ENCODE measurements at places on chromosomes 7 and 10.

DNA sequence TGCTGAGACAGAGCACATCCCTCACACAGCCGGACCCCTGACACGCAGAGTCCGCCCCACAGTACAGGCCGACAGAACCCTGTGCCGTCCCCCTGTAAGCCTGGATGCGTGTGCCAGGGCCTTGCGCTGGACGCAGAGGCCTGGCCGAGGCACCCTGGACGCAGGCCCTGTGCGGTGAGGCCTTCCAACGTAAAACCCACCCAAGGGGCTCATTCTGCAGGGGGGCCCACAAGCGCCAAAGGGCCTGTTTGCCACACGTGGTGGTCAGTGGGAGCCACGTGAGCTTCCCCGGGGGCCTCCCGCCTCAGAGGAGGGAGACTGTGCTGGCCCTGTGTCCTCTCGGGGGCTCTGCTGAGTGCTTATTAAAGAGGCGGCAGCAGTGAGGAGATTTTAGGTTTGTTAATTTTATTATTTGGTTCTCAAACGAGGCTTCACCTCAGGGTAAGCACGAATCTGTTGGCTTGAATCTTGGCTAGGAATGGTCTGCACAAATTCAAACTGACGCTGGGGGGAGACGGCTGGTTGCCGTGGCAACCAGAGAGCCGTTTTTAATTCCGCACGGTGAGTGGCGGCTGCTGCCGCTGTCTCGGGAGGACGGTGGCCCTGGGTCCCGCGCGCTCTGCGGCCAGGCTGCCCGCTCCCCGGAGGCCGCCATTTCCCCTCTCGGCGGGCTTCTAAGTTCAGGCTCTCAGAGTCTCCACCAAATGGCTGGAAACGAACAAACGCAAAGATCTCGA is 4.9 kb upstream of the ADGRA1 start:
- no peak for DNase-seq

- DNase-seq: peak; percentile 39
Observed at GRCh38 chr7:138752518-138753149, 45.2 kb upstream of the TMEM213 start.

DNA sequence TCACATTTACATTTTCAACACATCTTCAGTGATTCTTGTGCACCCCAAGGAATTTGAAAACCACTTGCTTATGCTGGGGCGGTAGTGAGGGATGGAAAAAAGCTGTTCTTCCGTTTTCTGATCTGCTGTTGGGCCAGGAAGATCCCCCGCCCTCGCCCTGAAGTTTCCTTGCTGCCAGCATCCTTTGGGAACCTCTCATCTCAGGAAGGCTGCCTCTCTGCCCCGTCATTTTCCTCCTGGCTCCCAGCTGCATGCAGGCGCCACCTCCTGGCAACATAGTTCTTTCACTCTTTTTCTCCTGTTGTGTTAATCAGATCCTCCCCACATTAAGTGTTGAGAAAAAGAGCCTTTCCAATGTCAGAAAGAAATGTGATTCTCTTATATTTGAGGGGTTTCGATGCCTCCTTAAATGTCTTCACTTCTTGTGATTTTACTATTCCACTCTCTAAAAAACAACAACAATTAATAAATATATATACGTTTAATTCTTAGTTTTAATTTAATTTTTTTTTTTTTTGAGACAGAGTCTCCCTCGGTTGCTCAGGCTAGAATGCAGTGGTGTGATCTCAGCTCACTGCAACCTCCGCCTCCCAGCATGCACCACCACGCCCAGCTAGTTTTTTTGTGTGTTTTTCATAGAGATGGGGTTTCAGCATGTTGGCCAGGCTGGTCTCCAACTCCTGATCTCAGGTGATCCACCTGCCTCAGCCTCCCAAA is 122.9 kb downstream of the RALA start:
- peak; percentile 92 for DNase-seq

- no peak for DNase-seq
Observed at GRCh38 chr10:95451568-95452524, 109.3 kb downstream of the SORBS1 start.

Data from femur (tissue), 1 donor.